Aorta (tissue), 5 donors: ENCODE measurements at places on chromosomes 1 and 21. TPM values are rescaled to one million over a fixed set of nuclear protein-coding genes. Genes with fewer than 3 reads are reported as not detected.

Gene CHODL
- total RNA-seq = 1.2 TPM

Gene FBLIM1
- 418 TPM for total RNA-seq

Gene XCL2
- 1.1 TPM for total RNA-seq

Gene TEDDM1
- not detected for total RNA-seq

Gene ANKRD34A
- total RNA-seq = 2.2 TPM

Gene NLRP3
- 7.0 TPM for total RNA-seq

Gene TMEM82
- not detected for total RNA-seq

DNA sequence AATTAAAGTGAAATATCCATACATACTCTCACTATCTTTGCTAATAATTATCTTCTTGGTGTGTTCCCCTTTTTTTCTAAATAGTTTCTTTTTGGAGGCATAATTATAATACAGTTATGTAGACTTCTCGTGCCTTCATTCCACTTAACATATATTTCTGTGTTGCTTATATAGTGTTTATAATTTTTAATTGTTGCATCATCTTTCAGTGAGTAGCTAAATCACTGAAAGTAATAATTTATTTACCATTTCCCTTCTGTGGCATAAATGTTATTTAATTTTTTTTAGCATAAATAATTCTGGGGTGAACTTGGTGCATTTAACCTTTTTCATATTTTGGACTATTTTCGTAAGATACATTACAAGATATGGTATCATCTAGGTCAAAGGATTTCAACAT is 38.3 kb downstream of the SMAP2 start:
- no peaks in the 10 kb centered on the region for H3K27me3 ChIP-seq
- H3K4me1 ChIP-seq = no peaks in the 10 kb centered on the region
- H3K27ac ChIP-seq = no peak overlapping the region
- H3K36me3 ChIP-seq = peaks cover 2% of the 10 kb centered on the region
- no peak overlapping the region for H3K4me3 ChIP-seq

DNA sequence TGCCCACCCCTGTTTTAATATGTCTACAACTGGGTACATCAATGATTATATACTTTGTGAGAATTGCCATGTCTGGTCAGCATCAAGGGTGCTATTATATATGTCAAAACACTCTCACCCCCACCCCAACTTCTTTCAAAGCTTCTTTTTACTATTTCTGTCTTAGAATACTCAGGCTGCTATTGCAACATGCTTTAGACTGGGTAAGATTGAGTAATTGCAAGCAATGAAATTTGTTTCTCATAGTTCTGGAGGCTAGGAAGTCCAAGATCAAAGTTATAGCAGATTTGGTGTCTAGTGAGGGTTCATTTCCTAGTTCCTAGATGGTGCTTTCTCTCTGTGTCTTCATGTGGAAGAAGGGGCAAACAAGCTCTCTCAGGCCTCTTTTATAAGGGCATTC is 100.5 kb upstream of the KCNK1 start:
- H3K27ac ChIP-seq = no peak overlapping the region
- H3K36me3 ChIP-seq = no peaks in the 10 kb centered on the region
- H3K27me3 ChIP-seq = no peaks in the 10 kb centered on the region
- no peak overlapping the region for H3K4me3 ChIP-seq

GRCh38 chr1:235724730-235725129 is 75.1 kb upstream of the GNG4 start:
- no peak overlapping the region for H3K27ac ChIP-seq
- no peak overlapping the region for H3K4me3 ChIP-seq
- DNase-seq = no peak
- H3K4me1 ChIP-seq = no peaks in the 10 kb centered on the region

DNA sequence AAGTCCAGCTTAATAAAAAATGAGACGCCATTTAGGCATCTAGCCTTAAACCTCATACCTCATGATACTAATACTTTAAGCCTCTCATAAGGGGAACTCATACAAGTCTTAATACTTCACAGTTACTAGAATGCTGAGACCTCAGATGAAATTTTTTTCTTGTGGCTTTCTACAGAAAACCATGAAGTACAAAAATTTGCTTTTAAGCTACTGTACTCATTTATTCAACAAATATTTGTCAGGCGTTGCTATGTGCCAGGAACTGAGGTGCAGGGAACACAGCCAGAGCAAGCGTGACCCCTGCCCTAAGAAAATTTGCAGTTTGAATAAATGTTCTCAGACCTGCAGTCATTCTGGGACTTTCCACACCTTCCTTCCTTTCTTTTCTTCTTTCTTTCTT is 150.6 kb downstream of the MRPL39 start:
- H3K27me3 ChIP-seq = no peaks in the 10 kb centered on the region
- H3K36me3 ChIP-seq = no peaks in the 10 kb centered on the region
- H3K27ac ChIP-seq = no peak overlapping the region
- H3K4me3 ChIP-seq = no peak overlapping the region
